Activated T-cell treated with anti-CD3 and anti-CD28 coated beads for 1 hour (primary cell): ENCODE measurements at places on chromosomes 5 and 9.
A peak's percentile ranks its signal among the peaks of the same experiment; 100 is the strongest.

DNA sequence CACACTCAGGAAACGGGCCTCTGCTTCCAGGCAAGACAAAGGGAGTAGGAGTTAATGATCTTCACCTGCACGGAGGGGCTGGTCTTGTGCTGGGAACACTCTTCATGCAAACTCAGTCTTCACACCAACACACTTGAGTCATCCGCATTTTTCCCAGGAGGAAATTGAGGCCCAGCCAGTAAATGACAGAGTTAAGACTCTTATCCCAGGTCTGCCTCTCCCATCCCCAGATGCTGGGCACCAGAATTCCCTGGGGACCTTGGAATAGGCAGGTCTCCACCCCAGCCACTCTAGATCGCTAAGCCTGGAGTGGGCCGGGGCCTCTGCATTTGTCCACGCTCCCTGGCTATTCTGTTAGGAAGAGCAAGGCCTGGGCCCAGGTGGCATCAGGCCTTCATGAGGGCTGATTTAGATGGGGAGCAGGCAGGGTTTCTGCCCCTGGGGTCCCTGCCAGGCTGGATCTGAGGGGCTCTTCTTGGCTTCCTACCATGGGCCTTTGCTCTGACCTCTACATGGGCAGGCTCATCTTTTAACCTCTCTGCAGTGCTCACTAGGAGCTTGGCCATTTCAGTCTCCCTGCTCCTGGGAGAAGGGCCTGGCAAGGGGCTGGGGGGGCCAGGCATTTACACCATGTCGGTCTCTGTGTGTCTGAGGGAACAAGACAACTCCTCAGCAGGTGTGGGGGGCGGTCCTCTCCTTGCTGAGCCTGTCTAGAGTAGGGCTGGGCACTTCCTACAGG lies 77.3 kb downstream of the AMBP start:
- no peak for DNase-seq

- no peak for DNase-seq
Measured at GRCh38 chr5:17436761-17437221, 61.2 kb upstream of the TAF11L2 start.

- no peak for DNase-seq
Measured at GRCh38 chr9:114006155-114006550, 71.9 kb downstream of the AMBP start.

- no peak for DNase-seq
Measured at GRCh38 chr9:135618866-135619598, 20.3 kb downstream of the GLT6D1 start.

DNA sequence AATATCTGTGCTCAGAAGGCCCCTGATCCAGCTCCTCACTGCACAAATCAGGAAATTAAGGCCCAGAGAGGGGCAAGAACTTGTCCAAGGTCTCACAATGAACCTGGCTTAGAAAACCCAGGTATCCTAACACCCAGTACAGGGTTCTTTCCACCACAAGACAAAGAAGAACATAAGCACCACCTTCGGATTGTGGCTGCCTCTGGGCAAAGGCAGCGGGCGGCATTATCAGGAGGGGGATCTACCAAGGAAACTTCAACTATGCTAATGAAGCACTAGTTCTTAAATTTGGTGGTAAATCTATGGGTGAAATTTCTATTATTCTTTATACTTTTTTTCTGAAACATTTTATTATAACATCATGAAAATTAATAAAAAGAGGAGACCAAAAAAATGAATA lies 17.9 kb downstream of the ANXA6 start:
- no peak for DNase-seq

DNA sequence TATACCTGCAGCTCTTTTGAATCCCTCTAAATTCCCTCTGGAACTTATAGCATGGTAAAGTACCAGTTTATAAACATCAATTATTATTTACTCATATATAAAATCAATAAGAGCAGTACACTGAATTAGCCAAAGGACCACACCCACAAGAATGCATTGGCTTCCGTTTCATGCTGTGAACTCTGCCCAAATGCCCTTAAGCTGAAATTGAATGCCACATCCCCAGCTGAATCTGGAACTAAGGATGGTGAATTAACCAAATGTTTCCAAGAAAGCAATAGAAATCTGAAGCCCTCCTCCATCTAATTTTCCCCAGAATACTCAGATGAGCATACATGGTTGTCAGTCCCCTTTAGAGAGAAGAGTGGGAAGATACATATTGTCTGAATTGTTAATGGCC lies 436.4 kb upstream of the FTMT start:
- no peak for DNase-seq

GRCh38 chr5:129410488-129410887 lies 49.6 kb upstream of the ADAMTS19 start:
- DNase-seq = no peak

DNA sequence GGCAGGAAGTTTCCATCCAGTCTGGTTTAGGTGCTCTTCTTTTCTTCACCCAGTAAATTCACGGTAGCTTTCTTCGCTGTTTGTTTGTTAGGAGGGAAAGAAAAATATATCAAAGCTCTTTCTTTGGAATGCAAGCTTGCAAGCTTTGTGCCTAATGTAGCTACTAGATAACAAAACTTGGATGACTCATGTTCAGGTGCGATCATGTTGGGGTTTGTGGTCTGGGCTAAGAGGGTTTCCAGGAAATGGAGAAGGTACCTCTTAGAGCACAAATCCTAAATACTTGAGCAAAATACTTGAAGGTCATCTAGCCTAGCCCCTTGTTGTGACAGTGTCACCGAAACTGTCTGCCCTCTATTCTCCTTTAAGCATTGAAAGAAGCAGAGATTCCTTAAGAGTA lies 17.7 kb downstream of the SRP19 start:
- peak; percentile 12 for DNase-seq

- DNase-seq = no peak
Measured at GRCh38 chr5:50415912-50416311, 25.2 kb downstream of the EMB start.

GRCh38 chr9:81684635-81685034 lies 4.7 kb downstream of the TLE1 start:
- no peak for DNase-seq

GRCh38 chr9:124272979-124273378 lies 15.2 kb downstream of the NEK6 start:
- DNase-seq = no peak

DNA sequence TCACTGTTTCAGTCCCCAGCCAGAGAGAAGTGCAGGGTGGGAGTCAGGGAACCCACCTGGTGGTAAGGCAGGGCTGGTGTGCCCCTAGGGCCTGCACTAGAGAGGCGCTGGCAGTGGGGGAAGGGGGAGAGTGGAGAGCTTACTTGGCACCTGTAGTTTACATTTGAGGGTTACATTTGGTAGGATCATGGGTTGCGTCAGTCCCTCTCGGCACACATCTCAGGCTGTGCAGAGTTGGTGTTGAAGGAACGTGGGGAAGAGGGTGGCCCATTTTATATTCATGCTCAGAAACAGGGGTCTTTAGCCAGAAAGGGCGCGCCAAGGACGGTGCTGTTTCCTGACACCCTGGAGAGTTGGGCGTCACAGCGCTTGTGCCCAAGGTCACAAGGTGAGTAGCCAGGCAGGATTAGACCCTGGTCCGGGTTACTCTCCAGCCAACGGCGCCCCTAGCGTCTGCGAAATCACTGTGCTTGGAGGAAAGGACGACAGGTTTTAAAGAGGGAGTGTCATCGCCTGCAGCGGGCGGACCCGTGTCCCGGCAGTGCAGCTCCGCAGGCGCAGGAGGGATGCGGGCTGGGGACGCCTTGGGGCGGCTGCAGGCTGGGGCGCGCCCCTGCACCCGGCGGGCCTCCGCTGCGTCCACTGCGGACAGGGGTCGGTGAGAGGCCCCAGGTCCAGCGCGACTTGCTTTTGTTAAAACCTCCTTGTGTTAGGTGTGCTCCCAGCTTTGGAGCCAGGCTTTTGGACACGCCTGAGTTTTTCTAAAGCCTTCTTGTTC lies 272.6 kb downstream of the FANCC start:
- no peak for DNase-seq

GRCh38 chr9:117616431-117616831 lies 87.8 kb upstream of the TLR4 start:
- DNase-seq = no peak

DNA sequence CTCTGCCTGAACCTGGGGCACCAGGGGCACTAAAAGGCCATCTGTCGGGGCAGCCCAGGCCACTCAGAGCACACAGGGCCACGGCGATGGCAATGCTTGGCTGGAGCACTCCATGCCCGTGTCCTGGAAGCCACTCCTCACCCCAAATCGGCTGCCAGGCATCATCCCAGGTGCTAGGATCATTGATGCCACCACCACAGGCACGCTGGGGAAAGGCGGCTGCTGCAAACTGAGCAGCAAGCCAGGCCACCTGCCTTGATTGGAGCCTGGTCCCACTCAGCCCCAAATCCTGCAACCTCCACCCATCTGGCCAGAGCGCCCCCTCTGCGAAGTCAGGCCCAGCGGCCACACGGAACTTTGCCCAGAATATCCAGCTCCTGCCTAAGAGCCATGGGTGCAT lies 67.8 kb downstream of the DEPDC1B start:
- DNase-seq = no peak

DNA sequence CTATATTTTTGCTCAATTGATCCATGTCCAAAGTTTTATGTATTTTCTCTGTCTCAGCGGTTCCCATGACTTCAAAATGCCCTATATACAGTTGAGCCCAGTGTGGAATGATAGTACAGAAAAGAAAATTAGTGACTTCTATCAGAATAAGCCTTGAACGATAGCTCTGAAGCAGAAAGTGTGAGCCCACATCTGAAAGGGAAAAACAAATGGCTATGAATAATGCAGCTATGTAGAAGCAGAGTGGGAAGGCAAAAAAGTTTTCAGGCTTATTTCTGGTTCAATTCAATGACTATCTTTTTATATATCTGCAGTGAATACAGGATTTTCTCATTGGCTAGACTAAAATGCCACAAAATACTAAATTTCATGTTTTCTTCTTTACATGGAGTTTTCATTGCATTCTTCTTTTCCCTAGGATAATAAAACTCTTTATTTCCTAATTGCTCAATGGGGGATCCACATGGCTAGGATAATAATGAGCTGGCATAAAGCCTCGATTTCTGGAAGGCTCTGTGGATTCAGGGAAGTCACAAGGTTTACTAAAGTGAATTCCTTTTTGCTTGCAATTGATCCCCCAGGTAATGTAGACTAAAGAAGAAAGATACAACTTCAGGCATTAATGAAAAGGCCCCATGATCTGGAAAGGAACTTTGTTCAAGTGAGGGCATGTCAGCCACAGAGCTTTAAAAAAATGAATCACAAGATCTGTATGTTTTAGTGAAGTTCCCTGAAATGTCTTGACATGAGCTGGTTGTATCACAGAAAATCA lies 377.0 kb upstream of the RIOK2 start:
- no peak for DNase-seq

DNA sequence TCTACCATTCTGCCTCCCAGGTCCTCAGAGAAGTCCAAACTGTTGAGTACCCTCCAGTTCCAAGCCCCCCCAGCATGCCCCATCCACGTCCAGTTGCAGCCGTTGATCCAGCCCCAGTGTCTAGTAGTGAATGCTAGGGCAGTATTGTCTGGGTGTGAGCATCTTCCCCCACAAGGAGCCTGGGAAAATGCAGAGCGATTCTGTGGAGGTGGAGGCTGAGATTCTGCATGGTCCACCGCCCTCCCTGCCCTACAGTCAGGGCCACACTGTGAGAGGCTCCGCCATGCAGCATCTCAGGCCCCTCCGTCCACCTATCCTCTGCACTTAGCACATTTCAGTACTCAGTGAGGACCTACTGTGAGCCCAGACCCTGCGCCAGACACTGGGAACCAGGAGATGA lies 135.9 kb downstream of the GABBR2 start:
- DNase-seq = no peak

DNA sequence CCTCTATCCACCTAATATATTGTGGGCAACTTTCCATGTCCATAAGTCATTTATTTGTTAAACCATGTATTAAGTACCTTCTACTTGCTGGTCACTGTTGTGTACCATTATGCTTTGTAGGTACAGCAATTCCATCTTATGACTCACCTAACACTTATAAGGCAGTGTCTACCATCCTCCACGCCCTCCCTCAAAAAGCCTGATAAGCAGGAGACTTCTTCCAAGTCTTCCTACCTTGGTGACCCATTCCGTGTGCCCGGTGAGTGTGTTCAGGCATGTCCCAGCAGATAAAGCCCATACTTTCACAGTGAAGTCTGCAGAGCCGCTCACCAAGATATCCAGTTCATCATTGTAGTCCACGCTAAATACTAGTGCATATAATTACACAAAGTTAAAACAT lies 17.4 kb downstream of the FBXW2 start:
- DNase-seq = no peak

- no peak for DNase-seq
Measured at GRCh38 chr9:28922891-28923290, 1349.6 kb upstream of the C9orf72 start.

DNA sequence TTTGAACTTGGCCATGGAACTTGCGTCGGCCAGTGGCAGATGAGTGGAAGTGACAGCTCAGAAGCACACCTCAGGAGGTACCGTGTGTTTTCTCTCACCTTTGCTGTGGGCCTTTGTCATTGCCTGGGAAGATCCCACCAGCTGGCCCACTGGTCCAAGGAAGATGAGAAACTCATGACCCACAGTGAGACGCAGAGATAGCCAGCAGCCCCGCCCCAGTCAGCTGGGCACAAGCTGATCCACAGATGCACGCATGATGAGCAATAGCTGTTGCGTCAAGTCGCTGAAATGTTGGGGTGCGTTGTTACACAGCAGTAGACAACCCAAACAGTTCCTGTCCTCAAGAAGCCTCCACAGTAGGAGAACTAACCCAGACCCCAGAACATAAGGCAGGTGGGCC lies 30.8 kb upstream of the UNC5A start:
- no peak for DNase-seq

DNA sequence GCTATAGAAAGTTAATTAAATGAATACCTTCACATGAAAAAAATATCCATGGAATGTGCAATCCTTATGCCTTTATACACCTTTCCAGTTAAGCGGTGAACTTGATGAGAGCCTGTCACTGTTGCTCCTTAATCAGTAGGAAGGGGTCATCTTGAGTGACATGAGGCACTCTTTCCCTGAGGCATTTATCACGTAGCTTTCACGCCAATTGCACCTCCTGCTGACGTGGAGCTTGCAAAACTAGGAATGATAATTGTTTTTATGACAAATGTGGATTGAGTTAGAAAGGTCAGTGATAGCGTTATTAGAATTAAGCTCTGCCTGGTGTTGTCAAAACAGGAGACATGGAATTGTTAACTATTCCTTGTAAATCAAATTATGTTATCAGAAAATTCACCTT lies 79.7 kb downstream of the SLF1 start:
- DNase-seq = no peak

DNA sequence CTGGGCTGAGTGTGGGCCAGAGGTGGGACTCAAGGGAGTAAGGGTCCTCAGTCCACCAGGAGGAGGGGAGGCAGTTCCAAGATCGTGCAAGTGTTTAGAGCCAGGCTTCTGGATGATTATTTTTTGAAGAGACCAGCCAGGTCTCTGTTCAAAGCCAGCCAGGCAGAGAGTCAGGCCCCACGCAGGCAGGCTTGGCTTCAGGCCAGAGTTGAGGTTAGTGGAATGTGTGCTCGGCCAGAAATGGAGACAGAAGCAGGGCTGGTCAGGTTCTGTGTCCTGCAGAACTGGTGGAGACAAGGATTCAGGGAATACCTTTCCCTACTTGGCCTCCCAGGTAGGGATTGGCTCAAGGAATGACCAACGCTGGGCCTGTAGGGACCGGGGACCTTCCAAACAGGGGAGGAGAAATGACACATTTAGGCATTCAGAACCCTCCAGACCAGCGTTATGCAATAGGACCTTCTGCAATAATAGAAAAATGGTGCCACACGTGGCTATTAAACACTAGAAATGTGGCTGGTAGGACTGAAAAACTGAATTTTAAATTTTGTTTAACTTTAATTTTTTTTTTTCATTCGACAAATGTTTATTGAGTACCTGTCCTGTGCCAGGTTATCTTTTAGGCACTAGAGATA lies 106.2 kb downstream of the CMYA5 start:
- DNase-seq = no peak
